ENCODE measurements at places on chromosomes 12 and 14.

GRCh38 chr12:95548056-95548538, 3.2 kb downstream of the USP44 start:
- DNase-seq, result no peak

DNA sequence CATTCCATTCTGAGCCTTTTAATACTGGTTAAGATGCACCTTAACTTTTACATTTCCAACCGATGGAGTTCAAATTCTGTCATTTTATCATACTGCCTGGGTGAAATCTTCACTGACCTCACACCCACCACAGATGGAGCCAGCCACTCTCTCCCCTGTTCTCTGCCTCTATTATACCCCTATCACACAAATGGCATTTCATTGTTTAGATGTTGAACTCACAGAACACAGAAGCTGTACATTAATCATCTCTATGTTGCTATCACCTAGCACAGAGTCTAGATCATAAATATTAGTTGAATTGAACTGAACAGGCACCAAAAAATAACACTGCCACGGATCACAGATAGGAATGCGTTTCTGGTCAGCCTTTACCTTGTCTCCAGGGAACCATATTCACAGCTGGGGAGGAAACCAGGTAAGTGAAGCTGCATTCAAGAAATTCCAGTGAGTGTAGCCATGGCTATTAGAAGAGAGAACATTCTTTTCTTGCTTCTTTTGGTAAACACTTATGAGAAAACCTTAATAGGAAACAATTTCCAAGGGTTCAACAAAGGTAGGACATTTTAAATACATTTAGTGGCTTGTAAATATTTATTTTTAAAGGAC, 194.9 kb upstream of the RMST start:
- no peak for DNase-seq

DNA sequence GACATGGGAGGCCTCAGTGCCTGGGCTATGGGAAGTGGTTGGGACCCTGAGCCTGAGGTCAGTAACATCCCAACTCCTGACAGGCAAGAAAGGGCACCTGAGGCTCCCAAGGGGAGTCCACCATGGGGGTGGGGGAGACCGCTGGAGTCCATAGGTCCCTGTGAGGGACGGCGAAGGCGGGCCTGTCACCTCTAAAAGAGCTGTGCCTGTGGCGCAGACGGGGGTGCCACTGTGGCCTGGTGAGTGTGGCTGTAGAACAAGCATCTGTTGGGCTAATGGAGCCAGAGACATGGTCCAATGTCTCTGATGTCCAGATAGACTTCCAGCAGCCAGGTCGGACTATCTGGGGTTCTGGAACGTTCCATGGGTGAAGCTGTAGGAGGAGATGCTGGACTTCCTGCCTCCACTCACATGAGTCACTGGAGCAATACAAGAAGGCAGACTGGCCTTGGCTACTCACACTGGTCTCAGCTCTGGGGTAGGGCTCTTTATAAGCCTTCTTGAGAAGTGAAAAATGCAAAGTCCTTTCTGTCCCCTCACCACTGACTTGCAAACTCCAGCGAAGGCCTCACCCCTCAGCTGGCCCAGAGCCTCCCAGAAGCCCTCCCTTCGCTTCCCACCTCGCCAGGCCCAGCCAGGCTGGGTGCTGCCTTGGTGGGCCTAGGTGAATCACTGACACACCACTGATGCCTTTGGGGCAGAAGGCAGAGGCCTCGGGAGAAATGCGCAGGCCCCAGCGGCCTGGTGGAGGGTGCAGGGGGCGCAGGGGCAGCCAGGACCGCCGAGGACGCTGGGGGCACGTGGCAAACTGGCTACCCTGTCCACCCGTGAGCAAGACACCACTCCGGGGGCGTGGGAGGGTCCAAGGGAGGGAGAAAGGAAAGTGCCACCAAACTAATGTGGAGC, 1.1 kb upstream of the TRAF3 start:
- DNase-seq, result no peak

GRCh38 chr14:33343016-33343415, 404.3 kb downstream of the NPAS3 start:
- no peak for DNase-seq

DNA sequence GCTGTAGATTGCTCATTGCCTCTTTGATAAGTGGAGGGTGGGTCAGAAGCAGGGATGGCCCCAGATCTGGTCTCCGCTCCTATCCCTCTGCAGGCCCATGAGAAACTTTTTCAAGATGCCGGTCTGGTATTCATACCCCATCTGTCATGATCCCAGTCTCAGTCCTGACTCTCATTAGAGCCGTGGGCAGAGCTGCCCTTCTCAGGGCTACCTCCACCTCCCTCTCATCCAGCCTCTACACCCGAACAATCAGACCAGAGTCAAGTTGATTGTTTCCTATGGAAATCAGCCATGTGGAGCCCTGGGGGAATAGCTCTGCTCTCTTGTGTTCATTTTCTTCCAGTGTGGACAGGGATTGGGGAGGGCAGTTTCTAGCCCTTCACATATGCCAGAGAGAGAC, 45.8 kb downstream of the NEUROD4 start:
- no peak for DNase-seq

DNA sequence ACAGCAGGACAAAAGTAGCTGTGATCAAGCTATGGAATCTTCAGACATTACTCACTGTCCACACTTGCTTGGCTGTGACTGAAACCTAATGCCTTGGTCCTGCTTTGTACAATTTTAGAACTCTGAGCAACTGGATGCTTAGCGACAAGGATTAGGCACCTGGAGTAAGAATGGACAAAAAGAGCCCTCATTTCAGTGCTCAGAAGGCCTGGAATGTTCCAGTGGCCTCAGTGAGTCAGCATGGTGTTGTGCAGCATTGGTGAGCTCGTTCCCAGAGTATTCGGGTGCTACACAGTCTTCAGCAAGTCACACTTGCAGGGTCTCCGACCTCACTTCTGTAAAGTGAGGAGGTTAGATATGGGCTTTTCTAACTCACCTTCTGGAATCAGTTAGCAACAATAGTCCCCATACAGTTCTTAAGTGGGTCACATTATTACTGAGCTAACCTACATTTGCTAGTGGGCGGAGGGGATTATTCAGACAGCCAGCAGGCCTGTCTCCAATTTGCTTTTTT, 108.0 kb upstream of the MDM1 start:
- DNase-seq, result no peak

DNA sequence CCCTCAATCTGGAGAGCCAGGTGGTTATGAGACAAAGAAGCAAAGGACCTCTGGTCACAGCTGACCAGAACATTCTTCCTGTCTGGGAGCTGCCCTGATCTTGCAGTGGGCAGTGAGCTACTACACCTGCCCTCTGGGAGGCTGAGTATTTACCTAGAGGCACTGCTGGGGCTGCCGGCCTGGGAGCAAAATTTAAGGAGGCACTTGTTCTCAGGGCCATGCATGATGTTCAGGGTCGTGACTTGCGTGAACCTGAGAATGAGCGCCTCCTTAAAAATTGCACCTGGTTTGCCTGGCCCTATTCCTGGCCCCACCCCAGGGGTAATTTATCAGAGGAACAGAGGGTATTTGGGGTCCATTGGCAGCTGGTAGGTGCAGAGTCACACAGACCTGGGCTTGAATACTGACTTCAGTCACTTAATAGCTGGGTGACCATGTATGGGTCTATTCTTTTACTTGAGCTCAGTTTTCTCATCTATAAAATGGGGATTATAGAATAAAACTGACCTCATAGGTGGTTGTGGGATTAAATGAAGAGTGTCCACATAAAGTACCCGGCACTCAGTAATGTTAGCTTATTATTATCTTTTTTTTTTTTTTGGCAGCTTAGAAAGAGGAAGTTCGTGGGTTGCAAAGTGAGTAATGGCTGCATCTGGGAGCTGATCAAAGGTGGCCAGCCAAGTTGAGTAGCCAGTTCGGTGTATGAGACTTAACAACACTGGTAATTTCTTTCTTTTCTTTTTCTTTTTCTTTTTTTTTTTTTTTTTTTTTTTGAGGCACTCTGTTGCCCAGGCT, 107.4 kb upstream of the MED13L start:
- DNase-seq, result peak; percentile 25

- no peak for DNase-seq
Measured at GRCh38 chr14:90273532-90273931, 17.2 kb downstream of the PSMC1 start.

DNA sequence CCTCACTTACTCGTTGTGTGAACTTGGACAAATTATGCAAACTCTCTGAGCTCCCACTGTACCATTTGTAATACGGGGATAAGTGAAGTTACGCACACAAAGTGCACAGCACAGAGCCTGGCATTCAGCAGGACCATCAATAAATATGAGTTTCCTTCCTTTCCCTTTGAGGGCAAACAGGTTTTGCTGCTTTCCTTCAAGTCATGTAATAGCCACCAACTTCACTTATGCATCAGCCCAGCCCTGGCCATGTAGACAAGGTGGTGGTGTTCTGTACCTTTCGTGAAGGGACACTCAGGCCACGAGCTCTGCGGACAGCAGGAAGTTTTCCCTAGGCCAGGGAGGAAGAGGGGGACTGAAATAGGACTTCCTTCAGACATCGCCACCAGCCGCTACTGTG, 272.7 kb downstream of the CACNA1C start:
- no peak for DNase-seq

DNA sequence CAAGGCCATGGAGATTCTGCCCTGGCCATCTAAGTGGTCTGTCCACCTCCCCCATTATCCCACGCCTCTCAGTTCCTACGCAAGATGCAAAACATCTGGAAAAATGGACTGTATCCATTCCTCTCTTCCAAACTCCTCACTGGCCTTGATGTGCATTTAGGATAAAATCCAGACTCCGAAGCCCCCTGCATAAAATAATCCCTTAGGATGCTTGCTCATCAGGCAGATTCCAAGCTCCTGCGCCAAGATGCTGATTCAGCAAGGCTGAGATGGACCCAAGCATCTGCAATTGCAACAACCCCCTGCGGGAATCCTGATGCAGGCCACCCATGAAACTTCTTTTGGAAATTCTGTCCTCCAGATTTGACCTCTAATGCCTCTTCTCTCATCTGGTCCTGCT, 81.6 kb downstream of the SPRING1 start:
- no peak for DNase-seq

DNA sequence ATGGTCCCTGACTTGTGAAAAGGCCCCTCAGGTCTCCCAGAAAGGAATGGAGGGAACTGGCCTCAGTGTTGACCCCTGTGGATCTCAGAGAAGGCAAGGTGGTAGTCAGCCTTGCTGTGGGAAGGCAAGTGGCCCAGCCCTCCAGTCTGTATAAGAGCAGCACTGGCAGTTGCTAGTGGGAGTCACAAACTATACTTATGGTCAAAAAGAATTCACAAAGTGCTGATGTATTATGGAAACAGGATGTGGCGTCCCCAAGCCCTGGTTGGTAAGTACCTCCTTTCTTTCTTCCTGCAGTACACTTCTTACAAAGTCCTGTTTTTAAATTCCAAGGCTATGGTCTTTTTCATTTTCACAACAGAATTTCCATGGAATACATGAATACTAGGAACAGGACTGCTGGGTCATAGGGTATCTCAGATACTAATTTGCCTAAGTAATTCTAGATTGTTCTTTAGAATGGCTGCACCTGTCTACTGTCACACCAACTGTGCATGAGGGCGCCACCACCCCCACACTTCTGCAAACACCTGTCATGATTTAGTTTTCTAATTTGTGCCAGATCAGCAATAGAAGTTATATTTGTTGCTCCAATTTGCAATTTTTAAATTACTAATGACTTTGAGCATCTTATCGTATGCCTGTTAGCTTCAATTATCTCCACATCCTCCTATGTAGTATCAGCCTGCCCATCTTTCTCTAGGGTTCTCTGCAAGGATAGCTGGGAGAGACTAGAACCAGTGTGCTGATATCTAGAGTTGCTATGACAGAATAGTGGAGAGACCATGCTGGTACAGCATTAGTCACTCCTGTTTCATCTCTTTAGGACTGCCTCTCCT, 40.7 kb upstream of the TMEM263 start:
- no peak for DNase-seq

DNA sequence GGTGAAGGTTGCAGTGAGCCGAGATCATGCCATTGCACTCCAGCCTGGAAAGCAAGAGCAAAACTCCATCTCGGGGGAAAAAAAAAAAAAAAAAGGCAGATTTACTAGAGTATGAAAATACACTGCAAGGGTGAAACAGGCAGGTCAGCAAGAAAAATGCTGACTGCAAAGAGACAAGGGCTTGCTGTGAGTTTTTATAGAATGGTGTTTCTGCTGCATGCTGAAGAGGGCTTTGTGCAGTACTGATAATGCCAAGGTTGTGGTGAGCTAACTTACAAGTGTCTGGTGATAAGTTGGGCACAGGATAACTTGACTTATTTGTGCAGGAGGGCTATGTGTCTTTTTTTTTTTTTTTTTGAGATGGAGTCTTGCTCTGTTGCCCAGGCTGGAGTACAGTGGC, 25.9 kb upstream of the SRP54 start:
- no peak for DNase-seq

DNA sequence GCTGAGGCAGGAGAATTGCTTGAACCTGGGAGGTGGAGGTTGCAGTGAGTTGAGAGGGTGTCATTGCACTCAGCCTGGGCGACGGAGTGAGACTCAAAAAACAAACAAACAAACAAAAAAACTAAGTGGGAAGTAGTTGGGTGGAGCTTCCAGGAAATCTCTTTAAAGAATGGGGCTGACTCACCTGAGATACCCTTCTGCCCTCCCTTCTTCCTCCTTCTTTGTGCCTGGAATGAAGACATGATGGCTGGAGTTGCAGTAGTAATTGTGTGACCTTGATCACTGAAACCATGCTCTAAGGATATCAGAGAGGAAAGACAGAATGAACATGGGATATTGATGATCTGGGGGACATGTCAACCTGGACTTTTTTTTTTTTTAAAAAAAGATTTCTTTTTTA, 87.6 kb upstream of the MED13L start:
- DNase-seq, result no peak

- no peak for DNase-seq
Measured at GRCh38 chr12:123453165-123453564, 4.8 kb upstream of the SNRNP35 start.

DNA sequence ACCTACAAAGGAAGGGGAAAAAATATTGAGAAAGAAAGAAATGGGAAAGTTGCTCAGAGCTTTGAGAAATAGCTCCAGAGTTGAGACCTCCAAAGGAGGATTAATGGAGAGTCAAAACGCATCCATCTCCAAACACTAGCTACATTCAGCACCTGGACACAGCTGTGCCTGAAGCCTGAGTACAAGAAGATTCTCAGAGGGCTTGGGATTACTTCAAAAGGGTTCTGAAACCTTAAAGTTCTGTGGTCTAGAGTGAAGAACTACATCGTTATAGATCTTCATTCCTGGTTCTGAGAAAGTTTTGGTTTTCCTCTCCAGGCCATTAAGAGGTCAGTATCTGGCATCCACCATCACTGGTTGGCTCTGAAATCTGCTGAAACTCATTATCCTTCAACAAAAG, 10.5 kb upstream of the TMED10 start:
- no peak for DNase-seq

GRCh38 chr14:22497144-22497423, 91.9 kb downstream of the DAD1 start:
- no peak for DNase-seq

GRCh38 chr12:54147186-54147585, 41.6 kb downstream of the SMUG1 start:
- no peak for DNase-seq

- no peak for DNase-seq
Measured at GRCh38 chr12:75820848-75821578, 210.6 kb downstream of the PHLDA1 start.

- no peak for DNase-seq
Measured at GRCh38 chr12:42473561-42473960, 116.0 kb downstream of the PRICKLE1 start.

Data from GM18507 (cell line).